CD8-positive, alpha-beta memory T cell (primary cell): ENCODE measurements at places on chromosomes 5 and 9. TPM values are rescaled to one million over a fixed set of nuclear protein-coding genes. Genes with fewer than 3 reads are reported as not detected.

DNA sequence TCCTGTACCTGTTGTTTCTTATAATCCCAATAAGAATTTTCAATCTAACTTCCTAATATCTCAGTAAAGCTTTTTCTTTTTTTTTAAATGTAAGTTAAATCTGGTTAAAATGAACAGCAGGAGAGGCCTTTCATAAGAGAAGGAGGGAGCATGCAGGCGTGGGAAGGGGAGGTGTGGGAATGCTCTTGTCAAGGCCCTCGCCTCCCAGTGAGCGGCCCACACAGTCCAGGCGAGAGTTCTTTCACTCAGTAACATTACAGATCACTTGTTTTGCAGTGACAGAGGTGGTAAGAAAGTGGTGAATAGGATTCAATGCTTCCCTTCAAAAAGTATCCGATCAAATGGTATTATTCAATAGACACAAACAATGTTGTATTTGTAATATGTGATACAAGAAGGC, 125.0 kb downstream of the EPB41L4A start:
- DNase-seq = no peak

GRCh38 chr9:34898846-34899245, 59.2 kb upstream of the PHF24 start:
- DNase-seq = no peak

Gene OBP2B
- total RNA-seq = not detected

DNA sequence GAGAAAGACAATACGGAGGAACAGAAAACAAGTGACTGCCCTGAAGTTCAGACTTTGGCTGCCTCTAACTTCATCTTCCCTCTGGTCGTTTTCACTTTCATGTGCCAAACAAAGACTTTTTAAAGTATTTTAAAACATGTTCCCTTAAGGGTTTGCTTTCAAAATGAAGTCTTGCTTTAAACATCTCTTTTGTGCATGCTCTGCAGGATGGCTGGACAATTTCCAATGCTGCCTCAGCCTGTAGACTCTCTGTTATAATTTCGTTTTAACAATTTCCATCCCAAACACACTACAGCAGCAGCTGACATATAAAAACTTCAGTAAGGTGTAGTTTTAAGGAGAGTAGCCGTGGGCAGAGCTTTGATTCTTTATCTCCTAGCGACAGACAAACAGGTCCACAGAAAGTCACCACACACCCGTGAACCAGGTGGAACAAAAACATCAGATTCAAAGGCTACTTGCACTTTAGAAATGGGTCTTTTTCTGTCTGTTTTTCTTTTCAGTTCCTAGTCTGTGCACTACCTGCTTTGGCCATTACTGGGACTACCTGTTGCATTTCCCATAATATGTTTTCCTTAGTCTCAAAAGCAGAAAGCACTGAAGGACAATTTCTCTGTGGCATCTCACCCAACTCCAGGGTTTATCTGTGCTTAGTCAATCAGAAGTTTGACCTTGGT, 308.9 kb downstream of the DTWD2 start:
- no peak for DNase-seq

- DNase-seq = no peak
These were observed 29.7 kb downstream of the CNOT6 start for GRCh38 chr5:180523629-180524466.

- DNase-seq = no peak
These were observed 14.4 kb upstream of the AMACR start for GRCh38 chr5:34022121-34022705.

GRCh38 chr9:4238522-4238921, 61.3 kb downstream of the GLIS3 start:
- DNase-seq = no peak

Gene PCDHGB3
- 0.28 TPM for total RNA-seq

DNA sequence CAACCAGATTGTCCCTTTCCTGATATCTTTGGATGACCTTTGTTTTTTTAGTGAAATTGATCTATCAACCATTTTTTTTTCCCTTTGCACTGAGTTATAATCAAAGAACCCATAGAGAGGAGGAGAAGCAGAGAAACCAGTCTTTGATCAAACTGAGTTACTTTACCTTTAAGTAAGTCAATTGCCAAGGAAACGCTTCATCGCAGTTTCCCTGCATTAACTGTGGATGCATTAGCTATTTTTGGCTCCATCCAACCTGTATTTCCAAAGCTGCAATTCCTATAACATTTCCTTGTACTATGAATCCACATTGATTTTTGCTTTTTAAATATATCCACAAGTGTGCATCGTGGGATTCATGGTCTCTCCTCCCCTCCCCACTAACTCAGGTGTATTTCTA, 268.1 kb downstream of the NTRK2 start:
- DNase-seq = no peak

DNA sequence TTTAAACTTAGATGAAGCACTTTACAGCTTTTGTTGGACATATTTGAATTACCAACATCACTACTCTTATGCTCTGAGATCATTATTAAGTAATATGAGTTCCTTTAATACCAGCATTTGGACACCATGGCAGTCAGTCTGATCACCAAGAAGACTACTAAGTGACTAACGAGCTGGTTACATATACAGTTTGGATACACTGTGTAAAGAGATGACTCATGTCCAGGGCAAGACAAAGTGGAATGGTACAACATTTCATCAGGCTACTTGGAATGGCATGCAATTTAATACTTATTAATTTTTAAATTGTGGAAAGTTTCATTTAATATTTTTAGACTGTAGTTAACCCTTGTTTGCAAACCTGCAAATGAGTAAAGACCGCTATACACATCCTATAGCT, 237.4 kb upstream of the PRDM9 start:
- no peak for DNase-seq

GRCh38 chr5:142178651-142179050, 70.1 kb downstream of the NDFIP1 start:
- DNase-seq = no peak

DNA sequence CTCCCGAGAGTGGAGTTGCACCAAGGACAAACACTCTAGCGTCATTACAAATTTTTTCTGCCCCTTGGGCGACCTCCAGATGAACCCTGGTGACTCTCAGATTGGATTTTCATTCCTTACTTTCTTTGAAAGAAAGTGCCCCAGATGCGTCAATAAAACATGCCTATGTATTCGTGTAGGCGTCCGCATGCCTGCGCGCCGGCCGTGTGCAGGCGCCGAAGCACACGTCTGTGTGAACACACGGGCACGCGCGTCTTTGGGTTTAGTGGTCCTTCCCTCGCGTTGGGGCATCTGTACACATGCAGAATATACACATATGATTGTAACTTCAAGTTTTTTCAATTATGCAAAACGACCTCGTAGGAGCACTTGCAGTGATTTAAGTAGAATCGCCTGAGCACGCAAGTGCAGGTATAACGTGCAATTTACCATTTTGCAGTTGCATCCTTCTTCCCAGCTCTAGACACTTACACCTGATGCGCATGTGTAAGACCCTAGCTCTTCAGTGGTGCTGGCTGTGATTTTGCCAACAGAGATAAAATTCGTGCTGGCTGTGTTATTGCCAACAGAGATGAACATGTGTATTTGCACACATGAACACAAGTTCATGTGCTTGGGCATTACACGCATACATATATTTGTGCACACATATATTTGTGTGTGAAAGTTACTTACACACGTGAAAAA, 1.9 kb upstream of the LHX2 start:
- DNase-seq = no peak

DNA sequence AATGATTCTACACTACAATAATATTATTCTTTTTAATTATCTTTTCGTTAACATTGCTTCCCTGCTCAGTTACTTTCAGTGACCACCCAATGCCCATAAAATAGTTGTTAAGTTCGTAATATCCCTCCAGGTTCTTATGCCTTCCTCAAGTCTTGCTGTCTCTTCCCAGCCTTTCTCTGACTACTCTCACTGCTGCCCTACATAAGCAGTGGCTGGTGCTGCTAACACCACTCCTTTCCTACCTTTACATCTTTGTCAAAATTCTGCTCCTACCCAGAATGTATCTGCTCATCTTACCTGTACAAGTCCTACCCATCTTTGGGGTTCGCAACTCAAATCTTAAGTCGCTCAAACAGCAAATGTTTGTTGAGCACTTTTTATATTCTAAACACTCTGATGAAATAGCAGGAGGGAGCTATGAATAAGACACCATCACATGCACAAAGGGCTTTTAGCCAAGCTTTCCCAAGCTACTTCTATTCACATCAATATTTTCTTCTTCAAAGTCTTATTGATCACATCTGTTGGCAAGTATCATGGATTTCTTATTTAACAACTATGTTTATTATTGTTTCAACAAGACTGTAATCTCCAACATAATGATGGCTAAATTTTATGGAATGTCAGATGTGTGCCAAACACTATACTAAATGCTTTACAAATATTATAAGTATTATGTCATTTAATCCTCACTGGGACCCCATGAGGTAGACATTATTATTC, 29.5 kb downstream of the SLC25A46 start:
- no peak for DNase-seq

DNA sequence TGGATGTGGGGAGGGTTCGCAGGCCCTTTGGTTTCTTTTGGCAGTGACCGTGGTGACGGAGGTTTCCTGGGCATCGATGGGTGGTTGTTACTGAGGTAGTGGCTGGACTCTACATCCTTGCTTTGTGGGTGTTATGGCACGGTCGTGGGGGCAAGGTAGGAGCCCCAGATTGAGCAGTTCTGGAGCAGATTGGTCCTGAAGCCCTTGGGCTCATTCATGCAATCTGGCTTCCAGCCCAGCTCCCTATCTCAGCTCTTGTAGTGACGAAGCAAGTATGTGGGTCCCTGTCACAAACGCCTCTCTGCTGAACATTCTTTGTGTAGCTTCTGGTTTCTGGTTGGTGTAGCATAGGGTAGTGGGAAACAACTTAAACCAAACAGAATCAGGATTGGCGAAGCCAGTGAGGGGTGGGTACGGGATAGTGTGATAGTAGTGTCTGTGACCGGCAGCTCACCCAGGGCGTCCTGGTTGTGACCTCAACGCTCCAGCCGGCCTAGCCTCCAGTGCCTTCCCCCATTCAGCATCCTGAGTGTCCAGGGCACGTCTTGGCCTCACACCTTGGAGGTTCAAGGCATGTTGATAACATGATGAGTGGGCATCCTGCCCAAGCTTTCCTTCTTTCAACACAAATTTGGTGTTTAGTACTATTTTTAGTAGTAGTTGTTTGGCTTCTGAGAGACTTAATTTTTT, 2.9 kb downstream of the NDUFS6 start:
- no peak for DNase-seq

DNA sequence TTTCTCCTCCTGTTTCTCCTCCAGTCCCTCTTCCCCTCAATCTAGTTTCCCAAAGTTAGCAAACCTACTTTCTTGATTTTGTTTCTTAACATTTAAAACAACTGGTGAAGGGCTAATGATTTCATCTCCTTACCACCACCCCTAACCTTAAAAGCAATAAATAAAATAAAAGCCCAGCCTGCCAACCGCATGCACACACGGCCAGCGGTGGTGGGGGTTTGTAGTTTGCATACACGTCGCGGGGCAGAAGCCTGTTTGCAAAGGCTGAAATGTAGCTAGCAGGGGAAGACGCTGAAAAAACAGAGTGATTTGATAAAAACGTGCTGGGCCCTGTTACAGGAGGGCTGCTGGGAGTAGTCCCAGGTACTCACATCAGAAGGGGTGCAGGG, 1.9 kb upstream of the DMRT2 start:
- DNase-seq = no peak

GRCh38 chr5:61587125-61587524, 255.1 kb downstream of the ZSWIM6 start:
- no peak for DNase-seq

DNA sequence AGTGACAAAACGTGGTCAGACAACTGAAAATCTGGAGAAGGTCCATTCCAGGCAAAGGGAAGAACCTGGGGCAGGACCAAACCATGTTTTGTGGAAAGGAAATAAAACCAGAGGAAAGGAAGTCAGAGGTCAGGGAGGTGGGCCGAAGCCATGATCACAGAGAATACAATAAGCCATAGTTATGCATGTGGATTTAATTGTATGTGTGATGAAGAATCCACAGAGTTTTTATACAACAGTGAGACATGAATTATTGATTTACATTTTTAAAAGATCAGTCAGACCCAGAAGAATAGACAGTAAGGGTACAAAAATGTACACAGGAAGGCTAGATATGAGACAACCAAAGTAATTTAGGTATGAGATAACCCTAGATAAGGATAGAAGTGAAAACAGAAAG, 20.8 kb downstream of the TTC33 start:
- DNase-seq = no peak

DNA sequence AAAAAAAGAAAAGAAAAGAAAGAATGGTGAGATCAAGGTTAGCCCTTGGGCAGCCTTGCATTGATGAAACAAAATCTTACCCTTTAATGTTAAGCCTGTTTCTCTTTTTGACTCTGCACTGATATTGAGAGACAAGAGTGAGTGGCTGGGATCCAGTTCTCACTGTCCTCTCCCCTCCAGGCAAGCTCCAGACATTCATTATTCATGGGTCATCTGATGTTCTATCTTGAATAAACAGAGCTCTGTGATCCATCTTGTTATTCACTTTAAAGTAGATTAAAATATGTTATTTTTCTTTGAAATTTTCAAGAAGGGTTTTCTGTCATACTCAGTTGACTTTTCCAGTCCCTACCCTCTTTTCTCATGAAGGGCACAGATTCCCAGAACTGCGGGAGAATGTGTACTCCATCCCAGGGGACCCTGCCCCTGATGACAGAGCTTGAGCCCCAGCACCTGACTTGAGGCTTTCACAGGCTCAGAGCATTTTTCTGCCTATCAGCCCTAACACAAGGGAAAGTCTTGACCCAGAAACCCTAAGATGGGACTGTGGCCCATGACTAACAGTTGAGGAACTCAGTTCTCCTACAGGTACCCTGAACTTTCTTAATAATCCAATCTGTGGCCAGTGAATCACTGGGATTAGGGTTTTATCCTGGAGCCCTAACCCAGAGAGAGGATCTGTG, 24.1 kb downstream of the ACTL7B start:
- no peak for DNase-seq

DNA sequence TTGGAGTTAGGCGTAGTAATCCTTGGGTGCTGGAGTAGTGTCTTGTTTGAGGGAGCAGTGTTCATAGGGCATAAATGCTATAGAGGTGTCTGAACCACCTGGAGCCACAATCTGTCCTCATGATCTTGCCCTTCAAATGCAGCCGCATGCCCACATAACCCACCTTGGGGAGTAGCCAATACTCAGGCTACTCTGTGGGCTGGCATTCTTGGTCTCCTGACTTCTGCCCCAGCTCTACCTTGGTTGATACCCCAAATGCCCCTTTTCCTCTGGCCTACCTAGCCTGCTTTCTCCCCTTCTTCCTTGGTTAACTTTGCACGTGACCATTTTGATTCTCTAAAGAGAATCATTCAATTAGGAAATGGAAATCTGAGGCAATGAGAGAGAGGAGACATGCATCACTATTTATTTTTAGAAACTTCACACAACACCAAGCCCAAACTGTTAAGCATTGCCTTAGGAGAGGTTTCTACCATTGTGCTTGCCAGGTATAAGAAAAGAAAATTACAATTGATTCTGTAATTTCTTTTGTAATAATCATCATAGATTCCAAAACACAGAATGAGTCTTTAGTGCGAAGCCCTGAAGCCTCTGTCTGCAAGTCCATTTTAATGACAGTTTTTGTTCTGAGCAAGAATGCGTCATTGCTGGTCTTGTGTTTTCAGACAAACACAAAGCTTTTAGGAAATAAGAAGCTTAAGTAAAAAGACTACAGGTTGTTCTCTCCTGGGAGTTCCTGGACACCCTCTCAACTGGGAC, 135.2 kb downstream of the C9orf152 start:
- DNase-seq = no peak

Gene AK8
- not detected for total RNA-seq

Gene IL17B
- total RNA-seq = not detected

Gene GABRA1
- total RNA-seq = not detected

- no peak for DNase-seq
These were observed 650.3 kb upstream of the KLF4 start for GRCh38 chr9:108139900-108140299.

Gene DMRTA1
- total RNA-seq = not detected

Gene SLC4A9
- total RNA-seq = not detected
